ENCODE measurements at places on chromosomes 11 and 22.

- DNase-seq = no peak
These were observed 961.5 kb downstream of the FAM181B start for GRCh38 chr11:81772166-81772565.

GRCh38 chr22:46036558-46037408 lies 59.8 kb upstream of the WNT7B start:
- DNase-seq = no peak

DNA sequence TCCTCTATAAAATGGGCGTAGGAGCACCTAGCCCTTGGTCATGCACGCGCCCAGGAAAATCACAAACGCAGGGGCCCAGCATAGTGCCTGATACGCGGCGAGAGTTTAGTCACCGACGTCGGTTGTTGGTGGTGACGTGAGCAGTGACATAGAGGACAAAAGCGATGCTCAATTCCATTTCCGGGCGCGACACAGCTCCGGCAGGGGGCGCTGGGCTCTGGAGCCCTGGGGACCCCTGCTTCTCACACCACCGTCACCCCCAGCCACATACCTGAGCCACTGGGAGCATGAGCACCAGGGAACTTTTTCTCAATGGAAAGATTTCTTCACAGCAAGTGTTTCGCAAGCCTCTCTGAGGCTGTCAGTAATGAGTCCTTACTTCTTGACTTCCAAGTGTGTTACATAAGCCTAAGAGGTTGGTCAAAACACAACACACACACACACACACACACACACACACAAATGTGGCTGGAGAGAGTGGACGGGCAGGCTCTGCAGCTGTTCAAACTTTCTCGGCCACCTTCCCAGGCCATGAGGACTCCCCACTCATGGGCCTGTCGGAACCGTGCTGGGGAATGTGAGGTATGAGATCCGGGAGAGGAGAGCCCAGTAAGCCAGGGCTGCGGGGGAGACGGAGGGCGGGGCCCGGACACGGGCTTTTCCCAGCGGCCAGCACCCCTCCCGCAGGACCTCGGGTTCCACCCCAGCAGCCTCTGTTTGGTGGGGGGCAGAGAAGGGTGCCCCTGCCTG lies 36.9 kb upstream of the LINC01488 start:
- DNase-seq = no peak

DNA sequence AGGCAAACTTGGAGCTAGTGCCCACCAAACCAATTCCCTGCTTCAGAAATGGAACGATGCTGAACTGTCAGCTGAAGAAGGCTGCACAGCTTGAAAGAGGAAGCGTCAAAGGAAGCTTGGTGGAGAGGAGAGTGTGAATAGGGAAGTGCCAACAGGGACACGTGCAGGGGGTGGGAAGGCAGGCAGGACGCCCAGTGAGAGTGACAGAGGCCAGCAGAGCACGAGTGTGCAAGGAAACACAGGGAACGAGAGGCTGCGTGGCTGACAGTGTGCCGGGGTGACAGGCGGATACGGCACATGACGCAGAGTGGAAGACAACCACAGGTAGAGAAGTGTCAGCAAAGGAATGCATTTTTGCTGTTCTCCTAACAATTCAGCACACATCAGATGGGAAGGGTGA lies 196.4 kb downstream of the LARGE1 start:
- DNase-seq = no peak

- no peak for DNase-seq
These were observed 35.7 kb upstream of the ACAT1 start for GRCh38 chr11:108085672-108086071.

DNA sequence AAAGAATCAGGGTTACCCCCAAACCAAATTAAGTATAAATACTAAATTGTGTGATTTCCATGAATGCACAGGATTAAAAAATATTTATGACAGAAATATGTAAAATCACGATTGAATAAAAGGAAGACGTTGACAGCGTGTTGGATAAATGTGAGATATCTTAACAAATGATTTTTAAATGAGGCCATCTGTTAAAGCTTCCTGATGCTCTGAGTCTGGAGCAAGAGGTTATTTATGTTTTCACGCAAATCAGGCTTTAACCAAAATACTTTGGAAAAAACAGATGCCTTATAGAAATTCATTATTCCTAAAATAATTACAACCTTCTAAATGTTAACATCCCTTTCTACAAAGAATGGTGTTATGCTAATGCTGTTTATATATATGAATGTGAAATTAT lies 123.3 kb downstream of the PAX6 start:
- no peak for DNase-seq

DNA sequence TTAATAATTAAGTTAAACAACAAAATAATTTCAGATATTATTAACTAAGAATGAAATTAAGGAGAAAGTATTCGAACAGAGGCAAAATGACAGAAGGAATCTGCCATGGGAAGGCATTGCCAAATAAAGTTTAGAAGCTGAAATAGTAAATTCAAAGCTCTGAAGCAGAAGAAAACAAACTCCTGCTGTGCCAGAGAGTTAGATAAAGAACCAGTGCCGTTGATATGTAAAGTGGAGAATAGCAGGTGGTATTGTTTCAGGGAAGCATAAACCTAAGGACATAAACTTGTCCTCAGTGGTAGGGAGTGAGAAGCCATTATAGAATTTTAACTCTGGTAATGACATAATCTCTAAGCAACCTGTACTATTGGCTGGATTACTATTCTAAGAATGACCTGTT lies 2.7 kb upstream of the HBG2 start:
- no peak for DNase-seq

DNA sequence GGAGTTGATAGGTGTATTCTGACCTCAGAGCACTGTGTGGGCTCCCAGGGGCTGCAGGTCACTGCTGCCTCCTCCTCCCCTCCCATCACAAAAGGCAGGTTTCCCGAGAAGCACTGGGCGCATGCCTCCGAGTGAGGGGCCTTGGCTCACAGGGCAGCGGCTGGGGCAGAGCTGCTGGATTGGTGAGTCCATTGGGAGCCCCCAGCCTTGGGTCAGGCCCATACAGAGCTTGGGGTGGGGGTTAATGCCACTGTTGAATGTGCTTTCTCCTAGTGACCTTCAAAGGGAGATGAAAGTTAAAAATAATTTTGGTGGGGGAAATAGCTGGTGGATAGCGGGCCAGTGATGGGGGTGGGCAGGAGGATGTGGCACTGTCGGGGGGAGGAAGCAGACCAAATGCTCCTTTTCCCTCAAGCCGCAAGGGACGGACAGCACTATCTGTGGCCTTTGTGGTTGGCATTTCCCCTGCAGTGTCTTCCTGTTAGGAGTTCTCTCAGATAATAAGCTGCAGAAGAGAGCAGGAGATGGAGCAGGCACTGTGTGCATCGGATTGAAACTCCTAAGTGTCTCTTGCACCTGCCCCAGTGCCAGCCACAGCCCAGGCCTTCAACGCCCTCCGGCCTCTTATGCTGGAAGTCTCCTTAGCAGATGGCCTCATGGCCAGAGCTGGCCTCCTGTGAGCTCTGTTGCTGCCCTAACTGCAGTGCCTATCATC lies 3.2 kb downstream of the TUBA8 start:
- DNase-seq = no peak

DNA sequence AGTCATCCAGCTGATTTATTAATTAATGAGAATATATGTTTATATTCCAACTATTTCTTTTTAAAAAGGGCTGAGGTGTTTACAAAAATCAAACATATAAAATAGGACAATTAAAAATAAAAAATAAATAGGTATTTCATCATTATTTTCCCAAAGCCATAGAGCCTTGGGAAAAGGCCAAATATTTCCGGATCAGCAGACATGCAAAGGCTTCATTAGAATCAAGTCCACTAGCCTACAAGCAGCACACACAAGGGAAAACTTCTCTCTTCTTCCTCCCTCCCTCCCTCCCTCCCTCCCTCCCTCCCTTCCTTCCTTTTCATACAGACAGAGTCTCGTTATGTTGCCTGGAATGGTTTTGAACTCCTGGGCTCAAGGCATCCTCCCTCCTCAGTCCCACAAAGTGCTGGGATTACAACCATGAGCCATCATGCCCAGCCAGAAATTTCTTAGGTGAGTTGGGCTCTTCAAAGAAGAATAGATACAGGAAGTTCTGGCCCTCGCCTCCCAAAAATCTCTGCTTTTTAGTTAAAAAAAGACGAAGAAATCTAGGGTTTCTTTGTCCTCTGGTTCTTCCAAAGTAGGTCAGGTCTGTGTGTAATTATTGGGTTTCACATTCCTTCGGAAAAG lies 121.2 kb downstream of the SIK3 start:
- no peak for DNase-seq

All from cortex of kidney (tissue), 1 donor.